ENCODE measurements at places on chromosomes 6 and 20.

- DNase-seq, result no peak
These were observed 29.6 kb downstream of the QKI start for GRCh38 chr6:163444077-163444476.

DNA sequence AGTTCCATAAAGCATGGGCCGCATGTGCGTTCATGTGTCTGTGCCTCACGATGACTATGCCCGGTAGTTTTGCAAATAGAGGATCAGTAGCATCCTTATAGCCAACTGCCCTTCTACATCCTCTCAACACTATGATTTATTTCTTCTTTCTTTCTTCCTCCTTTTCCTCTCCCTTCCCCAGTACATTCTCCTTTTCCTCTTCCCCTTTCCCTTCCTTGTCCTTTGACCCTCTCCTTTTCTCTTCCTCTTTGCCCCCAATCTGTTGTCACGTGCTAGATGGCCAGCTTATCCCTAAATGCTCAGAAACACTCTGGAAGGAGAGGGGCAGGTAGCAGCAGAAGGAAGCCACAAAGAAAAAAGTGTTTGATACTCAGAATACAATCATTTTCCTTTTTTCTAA is 20.2 kb upstream of the ADGRF1 start:
- no peak for DNase-seq

DNA sequence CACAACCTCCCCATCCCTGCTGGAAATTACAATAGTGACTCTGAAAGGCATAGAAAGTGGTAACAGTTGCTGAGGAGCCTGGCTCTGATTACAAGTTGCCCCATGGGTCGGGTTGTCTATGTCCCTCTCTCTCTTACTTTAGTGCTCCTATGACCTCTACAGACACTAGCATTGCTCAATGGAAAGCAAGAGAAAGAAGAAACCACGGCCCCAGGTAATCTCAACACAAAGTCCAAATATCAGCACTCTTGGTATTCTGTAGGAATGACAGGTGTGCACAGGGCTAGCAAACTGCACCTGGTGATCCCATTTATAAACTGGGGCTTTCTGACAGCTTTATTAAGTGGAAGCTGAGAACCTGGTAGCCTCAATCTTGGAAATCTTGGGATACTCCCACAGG is 80.4 kb upstream of the EMILIN3 start:
- DNase-seq, result no peak

- DNase-seq, result peak; percentile 96
These were observed at the start of gene HLA-B for GRCh38 chr6:31356946-31357466. HLA-B (minus strand) TSS chr6:31357179; CDS start chr6:31357158, 21 bp downstream.

DNA sequence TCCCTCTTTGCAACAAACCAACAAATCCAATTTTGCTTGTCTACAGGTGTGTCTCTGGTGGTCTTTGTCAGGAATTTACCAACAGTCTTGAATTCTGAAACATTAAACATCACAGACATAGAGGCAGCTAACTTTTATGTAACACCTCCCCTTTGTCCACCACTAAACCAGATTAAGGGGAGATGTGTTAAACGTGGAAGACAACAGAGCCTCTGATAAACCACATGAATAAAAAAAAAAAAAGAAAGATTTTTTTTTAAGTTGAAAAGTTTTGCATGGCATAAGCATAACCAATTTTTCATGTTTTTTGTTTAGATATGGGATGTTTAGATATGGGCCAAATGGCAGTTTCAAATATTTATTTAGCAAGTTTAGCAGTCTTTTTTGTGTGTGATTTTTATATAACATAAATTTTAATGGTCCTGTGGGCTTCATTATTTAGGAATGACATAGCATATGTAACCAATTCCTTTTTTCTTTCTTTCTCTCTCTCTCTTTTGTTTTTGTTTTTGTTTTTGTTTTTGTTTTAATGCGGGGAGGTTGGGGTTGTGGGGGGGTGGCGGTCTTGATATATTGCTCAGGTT is 60.7 kb upstream of the BTN3A2 start:
- DNase-seq, result no peak

GRCh38 chr6:103715269-103715668 is 1144.5 kb downstream of the HACE1 start:
- no peak for DNase-seq

- DNase-seq, result no peak
These were observed 5.0 kb downstream of the SF3B5 start for GRCh38 chr6:144090384-144090783.

- peak; percentile 58 for DNase-seq
These were observed 86.1 kb downstream of the LINC00237 start for GRCh38 chr20:21019814-21020658.

DNA sequence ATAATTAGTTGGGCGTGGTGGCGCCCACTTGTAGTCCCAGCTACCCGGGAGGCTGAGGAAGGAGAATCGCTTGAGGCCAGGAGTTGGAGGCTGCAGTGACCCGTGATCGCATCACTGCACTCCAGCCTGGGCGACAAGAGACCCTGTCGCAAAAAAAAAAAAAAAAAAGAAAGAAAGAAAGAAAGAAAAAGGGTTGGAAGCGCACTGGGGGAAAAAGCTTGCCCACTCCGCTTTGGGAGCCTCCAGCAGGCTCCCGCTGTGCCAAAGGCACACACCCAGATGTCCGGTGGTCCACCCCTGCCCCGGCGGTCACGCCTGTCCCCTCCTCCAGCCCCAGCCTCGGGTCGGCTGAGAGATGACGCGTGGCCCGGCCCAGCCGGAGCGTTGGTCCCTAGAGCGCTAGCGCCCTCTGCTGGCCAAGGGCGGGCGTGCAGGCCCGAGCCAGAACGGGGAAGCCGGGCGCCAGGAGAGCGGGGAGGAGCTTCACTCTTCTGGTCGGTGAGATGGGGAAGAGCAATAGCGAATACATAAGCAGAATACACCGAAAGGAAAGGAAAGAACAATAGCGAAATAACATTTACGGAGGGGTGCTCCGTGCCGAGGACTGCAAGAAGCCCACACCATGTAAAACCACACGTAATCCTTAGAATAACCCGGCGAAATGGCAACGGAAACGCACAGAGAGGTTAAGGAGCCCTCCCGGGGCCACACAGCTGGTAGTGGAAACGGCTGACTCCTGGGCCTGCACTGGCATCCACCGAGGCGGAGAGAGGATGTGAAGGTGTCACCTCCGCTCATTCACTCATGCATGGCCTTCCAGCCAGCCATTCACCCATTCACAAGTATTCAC is 41.7 kb downstream of the UBE2V1 start:
- DNase-seq, result peak; percentile 91

- no peak for DNase-seq
These were observed 209.8 kb downstream of the TPBG start for GRCh38 chr6:82573254-82573972.
